Dorsolateral prefrontal cortex (tissue), 122 donors: ENCODE measurements at places on chromosomes 3 and 15.

GRCh38 chr15:96300836-96301235 lies 29.7 kb upstream of the NR2F2 start:
- no peak for DNase-seq

- no peak for DNase-seq
Observed at GRCh38 chr3:18027161-18027939, 284.9 kb upstream of the TBC1D5 start.

- DNase-seq = no peak
Observed at GRCh38 chr15:39191871-39192291, 389.0 kb upstream of the THBS1 start.

DNA sequence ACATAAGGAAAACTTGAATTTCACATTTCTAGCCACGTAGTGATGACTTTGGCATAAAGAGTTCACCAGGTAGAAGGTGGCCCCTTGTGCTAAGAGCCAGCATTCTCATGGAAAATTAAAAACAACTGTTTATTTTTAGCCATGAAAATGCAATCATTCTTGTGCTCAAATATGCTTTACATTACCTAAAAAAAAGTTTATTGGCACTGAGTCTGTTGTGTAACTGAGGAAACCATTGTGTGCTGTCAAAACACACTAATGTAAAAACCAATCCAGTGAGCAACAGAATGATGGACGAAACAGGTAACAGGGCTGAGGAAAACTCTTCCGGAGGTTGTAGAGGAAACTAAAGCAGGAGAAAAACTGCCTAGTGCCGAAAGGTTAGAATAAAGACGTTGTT lies 287.0 kb upstream of the TMC3 start:
- DNase-seq = no peak

DNA sequence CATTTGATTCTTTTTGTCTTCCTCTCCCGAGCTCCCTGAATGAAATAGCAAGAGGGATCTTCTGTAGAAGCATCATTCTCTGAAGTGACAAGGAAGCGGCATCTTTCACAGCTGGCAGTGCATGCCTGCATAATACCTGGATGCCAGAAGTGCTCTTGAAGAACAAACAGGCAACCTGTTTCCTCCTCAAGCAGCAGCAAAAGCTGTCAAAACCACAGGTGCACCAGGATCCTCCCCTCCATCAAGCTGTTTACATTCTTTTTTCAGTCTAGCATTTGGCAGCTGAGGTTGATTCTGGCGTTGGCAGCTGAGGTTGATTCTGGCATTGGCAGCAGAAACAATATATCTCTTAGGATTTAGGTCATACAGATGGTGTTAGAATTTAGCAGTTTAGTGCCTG lies 979.0 kb downstream of the TUSC7 start:
- no peak for DNase-seq
